ENCODE measurements at places on chromosomes 12 and 14.

DNA sequence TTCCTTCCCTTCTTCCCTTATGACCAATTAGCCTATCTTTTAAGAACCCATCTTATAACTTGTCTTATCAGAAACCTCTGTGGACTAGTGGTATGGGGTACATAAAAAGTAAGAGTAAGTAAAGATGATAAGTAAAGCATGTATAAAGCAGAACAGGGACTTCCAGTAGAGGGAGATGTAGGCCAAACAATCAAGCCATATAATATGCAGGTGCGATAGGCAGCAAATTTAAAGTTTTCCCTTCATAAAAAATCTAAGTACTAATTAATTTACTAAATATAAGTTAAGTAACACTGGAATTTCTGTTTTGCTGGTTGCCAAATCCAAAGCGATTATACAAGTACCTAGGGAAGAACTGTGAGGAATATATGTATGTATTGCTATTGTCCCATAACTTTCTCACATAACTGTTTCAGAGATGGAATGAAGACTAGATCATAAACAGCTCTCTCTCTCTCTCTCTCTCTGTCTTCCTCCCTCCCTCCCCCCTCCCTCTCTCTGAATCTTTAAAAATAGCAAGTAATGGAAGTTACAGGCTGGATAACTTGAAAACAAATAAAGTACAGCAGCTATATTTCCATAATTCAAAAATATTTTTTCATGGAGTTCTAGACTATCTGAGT, 25.7 kb downstream of the METTL25 start:
- no peak for DNase-seq

DNA sequence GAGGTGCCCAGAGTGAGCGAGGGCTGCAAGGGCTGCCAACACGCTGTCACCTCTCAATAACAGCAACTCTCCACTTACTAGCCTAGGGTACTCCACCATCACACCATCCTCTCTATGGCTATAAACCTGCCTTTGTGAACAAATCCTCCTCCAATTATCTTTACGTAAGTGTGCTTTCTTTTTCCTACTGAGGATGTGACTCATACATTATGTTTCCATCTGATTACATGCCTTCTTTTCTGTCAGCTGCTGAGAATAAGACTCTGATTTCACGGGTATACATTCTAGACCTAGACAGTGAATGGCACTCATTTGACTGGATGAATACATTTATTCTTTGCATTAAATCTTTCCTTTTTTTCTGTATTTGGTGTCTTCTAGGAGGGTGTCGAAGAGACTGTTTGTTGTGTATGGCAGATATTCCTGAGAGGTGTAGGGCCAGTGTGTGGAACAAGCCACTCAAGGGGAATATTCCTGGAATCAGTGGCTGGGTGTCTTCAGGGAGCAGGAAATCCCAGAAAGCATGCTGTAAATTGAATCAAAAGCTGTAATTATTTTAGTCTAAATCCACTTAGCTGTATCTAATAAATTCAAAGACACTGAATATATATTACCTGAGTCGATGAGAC, 327.3 kb upstream of the TMTC1 start:
- no peak for DNase-seq

DNA sequence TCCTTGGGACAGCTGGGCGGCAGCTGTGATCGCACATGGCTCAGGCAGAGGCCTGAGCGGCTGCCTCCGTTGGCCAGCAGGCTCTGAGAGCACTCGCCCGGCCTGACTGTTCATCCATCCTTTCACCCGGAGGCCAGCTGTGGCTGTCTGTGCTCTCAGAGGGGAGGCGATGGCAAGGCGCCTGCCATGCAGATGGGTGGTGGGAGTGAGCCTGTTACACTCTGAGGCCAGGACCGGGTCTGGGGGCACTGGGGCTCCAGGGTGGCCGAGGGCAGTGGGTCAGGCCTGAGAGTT, 292.3 kb downstream of the TMEM121 start:
- DNase-seq, result no peak

- no peak for DNase-seq
These were observed 30.3 kb upstream of the INSM2 start for GRCh38 chr14:35503646-35504045.

GRCh38 chr12:4615667-4616066, 33.2 kb downstream of the AKAP3 start:
- no peak for DNase-seq

GRCh38 chr14:25150401-25150800, 100.5 kb upstream of the STXBP6 start:
- DNase-seq, result no peak

DNA sequence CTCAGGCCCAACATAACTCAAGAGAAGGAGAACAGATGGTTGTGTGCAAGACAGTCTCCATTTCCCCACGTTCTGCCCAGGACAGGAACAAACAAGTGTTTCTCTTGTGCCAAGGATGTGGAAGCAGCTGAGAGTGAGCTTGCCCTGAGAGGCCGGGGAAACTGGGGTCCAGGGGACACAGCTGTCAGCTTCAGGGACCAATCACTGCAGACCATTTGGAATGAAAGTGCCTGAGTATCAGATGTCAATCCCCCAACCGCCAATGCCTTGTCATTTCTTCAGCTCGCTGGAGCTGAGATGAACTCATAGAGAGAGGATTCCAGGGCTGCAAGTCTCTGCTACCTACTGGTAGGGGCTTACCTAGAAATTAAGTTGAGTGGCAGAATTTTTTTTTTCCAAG, 71.9 kb upstream of the METAP2 start:
- DNase-seq, result no peak

DNA sequence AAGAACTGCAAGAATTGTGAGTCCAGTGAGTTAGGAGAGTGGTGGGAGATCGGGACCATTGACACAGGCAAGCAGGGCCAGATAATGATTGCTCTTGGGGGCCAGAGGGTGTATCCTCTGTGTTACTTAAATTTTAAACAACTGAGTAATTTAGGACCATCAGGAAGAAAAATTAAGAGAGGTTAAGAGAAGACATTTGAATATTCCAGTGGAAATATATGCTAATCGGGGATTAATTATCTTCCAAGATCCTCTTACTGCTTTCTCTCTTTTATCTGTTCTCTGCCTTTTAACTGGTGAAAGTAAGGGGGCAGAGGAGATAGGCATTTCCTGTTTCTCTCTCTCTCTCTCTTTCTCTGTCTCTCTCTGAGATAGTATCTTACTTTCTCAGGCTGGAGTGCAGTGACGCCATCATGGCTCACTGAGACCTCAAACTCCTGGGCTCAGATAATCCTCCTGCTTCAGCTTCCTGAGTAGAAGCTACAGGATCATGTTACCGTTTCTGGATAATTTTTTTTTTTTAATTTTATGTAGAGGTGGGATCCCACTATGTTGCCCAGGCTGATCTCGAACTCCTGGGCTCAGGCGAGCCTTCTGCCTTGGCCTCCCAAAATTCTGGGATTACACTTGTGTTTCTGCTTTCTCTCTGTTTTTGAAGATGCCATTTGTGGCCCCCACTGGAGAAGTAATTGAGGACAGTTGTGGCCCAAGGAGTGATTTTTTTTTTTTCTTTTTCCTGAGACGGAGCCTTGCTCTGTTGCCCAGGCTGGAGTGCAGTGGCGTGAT, 85.1 kb downstream of the DIP2B start:
- no peak for DNase-seq
